ENCODE measurements at places on chromosomes 16 and 17. TPM values are rescaled to one million over a fixed set of nuclear protein-coding genes. Genes with fewer than 3 reads are reported as not detected.

The TACO1 gene
- 35.8 TPM for total RNA-seq

The TBC1D24 gene
- 15.5 TPM for total RNA-seq

The TNFRSF17 gene
- not detected for total RNA-seq

The BRD7 gene
- 29.0 TPM for total RNA-seq

The CCL15 gene
- not detected for total RNA-seq

The SNX20 gene
- not detected for total RNA-seq

The GUCY2D gene
- total RNA-seq, result under 0.01 TPM

The MEAK7 gene
- total RNA-seq, result 27.2 TPM

The TEKT5 gene
- not detected for total RNA-seq

The SLFN13 gene
- total RNA-seq, result 1.6 TPM

The PSME3IP1 gene
- 71.2 TPM for total RNA-seq

The BMERB1 gene
- total RNA-seq, result 44.0 TPM

The OTOP3 gene
- not detected for total RNA-seq

The MYH2 gene
- not detected for total RNA-seq

The TRIM72 gene
- not detected for total RNA-seq

The MEIOC gene
- under 0.01 TPM for total RNA-seq

The VMO1 gene
- 0.64 TPM for total RNA-seq

The CCL14 gene
- total RNA-seq, result not detected

DNA sequence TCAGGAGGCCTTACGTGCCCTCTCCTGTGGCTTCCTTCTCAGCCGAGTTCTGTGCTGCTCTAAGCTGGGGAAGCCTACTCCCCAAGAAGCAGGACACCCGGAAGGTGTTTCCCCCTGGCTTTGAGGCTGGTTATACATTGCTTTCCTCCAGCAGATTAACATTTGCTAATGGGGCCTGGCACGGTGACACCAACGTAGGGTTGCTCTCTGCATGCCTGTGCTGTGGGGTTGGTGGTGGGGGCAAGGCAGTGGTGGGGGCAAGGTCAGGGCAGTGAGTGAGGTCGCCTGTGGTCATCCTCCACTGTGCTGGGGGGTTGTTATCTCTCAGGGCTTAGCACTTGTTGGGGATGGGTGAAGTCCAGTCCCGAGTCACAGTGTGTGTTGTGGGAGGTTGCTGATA is 4.2 kb downstream of the USP6 start:
- DNase-seq, result no peak

DNA sequence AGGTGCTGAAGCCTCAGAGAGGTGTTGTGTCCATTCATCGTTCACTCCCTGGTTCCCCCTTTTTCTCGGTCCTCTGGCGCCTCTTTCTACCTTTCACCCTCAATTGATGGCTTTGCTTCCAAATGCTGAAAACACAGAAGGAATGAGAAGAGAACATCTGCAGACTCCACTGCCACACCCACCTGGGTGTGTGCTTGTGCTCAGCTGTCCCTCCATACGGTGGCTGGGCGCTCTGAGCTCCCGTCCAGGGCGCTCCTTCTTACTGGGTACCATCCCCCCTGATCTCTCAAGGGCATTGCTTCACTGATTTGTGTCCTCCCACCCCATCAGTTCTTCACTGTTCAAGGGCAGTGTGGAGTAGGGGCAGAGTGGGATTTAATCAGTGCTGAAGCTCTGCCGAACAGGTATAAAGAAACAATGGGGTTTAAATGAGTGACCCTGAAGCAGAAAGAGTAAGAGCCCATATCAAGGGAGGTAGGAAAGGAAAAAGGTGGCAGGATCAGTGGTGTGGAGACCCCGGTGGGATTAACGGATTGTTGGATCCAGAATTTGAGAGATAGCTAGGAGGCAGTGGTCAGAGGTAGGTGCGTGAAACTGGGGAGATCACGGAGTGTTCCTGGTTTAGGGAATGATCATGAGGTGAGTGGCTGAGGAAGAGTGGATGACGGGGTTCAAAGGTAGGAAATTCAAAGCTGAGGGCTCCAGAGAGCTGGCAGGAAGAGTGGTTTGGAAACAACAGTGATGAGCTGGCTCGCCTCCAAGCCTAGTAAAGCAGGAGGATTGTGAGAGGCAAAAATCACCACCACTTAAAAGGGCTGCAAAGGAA is 40.8 kb downstream of the MRTFB start:
- DNase-seq, result no peak

GRCh38 chr17:8025176-8025911 is 13.5 kb upstream of the ALOX15B start:
- no peak for DNase-seq

- no peak for DNase-seq
Measured at GRCh38 chr17:61076621-61077031, 323.0 kb upstream of the TBX2 start.

- no peak for DNase-seq
Measured at GRCh38 chr16:69108064-69108904, 2.8 kb downstream of the HAS3 start.

DNA sequence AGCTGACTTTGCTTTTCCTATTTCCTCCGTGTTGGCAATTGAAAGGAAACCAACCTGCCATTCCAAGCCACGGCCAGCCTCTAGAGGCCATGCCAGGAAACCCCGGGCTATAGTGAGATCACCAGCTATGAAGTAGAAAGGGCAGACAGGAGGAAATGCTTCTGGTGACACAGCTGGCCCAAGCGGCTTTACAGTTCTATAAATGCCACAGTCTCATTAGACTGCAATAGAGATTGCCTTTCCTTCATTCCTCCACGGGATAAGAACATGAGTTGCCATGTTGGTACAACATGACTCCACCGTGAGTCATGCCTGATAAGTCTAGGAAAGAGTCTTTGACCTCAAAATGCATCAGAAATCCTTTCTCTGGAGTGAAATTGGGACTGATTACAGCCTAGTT is 384.9 kb downstream of the GRIN2A start:
- DNase-seq, result no peak

- DNase-seq, result peak; percentile 64
Measured at GRCh38 chr17:59840329-59841090, 52.2 kb downstream of the TUBD1 start.

- no peak for DNase-seq
Measured at GRCh38 chr16:28838558-28838918, 7.6 kb downstream of the TUFM start.

DNA sequence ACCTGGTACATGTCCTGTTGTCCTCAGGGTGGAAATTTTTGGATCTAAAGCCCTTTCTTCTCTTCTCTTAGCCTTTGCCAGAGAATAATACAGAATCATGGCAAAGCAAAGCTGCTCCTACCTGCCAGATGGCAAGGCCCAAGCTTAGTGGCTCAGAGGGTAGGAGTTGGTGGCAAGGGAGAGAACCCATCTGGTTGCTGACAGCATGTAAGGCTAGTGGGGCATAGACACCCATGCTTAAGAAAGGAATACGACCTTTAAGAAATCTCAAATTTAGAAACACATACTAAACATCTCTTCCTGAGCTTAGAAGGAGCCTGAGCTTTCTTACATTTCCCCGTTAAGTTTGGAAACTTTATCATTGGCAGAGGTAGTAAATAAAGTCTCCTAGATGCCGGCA is 395.0 kb upstream of the SOX9 start:
- DNase-seq, result no peak

- DNase-seq, result no peak
Measured at GRCh38 chr16:8403978-8404749, 186.1 kb downstream of the TMEM114 start.

GRCh38 chr17:35167666-35168065 is 20.0 kb downstream of the UNC45B start:
- peak; percentile 3 for DNase-seq

DNA sequence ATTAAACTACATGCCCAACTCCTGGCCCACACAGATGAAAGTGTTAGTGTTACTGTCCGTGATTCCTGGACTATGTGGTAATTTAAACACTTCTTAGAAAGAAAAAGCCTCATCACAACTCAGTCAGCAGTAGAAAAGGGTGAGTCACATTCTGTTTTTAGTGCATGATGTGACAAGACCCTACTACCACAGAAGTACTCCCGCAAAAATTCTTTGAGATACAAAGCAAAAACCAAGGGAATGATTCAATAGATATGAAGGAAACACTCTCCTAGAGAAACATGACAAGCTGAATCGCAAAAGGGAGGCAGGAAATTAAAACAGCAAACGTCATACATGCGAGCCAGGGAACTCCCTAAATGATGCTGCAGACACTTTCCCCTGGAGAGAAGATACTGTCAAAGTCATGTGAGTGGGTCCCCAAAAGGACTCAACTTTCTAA is 14.4 kb downstream of the SNN start:
- peak; percentile 88 for DNase-seq

DNA sequence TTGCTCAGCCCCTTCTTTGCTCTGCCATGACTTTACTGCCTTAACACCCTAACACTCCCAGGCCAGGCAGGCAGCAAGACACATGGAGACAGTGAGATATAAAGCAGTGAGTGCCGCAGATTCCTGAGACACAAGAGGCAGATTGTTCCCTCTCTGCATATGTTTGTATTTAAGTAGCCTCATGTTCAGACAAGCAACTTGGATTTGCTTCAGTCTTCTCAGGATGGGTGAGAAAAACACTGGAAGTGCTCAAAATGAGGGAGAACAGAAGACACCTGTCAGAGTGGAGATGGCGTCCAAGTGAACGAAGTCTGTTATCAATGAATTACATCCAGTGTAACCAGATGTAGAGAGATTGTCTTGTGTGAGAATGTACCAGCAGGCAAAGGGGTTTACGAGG is 86.8 kb downstream of the CES1 start:
- DNase-seq, result no peak

DNA sequence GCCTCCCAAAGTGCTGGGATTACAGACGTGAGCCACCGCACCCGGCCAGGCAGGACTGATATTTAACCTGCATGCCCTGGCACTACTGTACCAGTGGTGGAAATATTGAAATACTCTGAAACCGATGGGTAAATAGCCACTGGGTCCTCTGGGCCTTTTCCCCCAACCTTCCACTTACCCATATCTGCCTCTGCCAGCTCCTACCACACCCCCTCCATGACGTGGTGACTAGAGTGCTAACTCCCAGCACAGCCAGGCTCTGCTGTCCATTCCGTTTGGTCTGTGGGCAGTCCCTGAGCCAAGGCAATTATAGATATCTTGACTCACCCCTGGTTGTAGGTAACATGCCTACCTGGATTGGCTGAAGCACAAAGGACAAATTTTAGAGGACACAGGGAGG is 187.8 kb downstream of the PRKCB start:
- no peak for DNase-seq

DNA sequence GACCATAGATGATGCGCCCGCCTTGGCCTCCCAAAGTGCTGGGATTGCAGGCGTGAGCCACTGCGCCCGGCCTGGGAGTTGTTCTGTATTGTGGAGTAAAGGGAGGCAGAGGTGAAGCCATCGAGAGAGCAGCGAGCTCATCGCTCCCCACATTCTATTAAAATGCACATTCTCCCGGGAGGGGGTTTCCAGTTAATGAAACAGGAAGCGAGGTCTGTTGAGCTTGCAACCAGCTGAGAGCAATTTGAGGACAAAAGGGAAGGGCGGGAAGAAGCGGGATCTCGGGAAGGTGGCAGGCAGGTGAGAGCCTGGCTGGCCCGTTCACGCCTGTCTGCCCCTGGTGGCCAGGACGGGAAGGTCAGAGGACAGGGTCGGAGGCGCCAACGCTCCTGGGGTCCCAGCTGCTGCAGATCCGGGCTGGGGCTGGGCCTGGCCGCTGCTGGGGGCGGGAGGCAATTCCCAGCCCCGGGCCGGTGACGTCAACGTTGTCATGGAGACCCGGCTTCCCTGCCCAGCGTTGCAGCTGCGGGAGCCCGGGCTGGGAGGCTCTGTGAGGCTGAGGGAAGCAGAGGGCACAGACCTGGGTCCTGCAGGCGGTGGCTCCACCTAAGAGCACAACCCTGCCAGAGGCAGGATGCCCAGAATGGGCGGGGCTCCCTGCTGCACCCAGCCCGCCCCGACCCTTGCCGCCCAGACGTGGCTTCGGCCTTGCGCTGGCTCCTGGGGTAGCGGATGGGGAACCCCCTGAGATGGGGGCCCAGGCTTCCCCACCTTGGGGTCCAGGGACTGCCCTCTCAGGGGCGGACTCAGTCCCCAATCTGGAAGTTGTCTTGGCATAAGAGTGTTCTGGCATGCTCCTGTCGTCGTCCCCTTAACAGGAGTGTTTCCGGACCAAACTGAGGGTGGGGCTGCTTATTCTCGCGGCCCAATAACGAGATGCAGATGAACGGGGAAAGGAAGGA is 48.7 kb upstream of the PLCG2 start:
- DNase-seq, result peak; percentile 81

DNA sequence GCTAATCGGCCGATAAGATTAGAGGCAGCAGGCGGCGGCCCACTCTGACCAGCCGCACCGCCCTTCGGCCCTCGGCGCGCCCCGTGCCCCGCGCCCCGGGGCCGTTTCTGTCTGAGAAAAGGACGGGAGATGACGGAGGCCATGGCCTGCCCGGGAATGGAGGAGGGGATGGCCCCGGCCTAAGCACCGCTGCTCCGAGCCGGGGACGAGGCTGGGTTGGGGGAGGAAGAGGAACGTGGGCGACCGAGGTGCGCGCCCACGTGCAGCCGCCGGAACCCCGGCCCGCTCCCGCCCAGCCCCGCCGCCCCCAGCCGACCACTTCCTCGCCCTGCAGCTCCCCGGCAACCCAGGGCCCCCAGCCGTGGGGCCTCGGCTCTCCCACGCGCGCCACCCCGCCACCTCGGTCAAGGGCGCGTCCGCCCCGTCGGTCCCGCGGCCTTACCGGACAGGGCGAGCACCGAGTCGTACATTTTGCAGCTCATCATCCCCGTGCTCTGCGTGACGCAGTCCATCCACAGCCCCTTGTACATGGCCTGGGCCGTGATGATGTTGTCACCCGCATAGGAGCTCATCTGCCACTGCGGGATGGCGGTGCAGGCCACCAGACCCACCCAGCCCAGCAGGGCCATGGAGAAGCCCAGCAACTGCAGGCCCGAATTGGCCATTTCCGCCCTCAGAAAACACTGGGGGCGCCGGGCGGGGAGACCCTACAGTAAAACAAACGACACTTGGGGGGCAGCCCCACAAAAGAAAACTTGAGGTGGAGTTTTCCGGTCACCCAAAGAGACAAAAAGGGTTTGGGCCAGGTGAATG is 693 bp downstream of the CLDN7 start:
- no peak for DNase-seq

DNA sequence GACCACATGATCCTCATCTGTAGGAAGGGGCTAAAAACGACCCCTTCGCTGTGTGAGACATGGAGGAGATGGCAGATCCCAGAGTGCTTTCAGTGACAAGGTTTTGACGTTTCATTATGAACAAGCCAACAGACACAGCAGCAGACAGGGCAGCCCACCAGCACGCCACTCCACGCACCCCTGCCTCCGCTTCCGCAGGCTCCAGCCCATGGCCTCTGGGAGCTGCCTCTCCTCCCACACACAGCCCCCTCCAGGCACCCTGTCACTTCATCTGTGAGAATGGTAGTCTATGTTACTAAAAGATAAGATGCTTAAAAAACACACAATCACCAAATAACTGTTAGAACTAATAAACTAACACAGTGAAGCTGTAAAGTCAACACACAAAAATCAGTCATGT is 12.3 kb upstream of the ADCY7 start:
- no peak for DNase-seq

DNA sequence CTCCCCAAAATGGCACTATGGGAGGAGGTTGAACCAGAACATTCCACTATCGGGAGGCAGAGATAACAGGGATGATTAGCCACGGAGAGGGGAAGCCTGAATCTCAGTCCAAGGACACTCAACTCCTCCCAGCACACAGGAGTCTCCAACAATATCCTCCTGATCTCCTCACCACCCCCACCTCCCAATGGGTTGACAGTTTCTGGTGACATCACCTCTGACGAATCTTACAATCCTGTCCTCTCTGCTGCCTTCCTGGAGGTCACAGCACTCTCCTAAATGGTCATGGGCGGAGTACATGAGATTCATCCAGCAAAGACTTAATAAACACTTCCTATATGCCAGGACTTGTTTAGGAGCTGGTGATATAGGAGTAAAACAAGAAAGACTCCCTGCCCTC is 80.9 kb downstream of the SLC6A2 start:
- no peak for DNase-seq

- no peak for DNase-seq
Measured at GRCh38 chr17:8832711-8833352, 33.7 kb upstream of the MFSD6L start.

Data from fibroblast of villous mesenchyme (primary cell).